NCI-H2107 (cell line): ENCODE measurements at places on chromosomes 16 and 17.

- no peak for DNase-seq
Observed at GRCh38 chr16:14462811-14463210, 167.2 kb downstream of the PARN start.

- no peak for DNase-seq
Observed at GRCh38 chr16:19232988-19233387, 52.5 kb upstream of the CLEC19A start.

DNA sequence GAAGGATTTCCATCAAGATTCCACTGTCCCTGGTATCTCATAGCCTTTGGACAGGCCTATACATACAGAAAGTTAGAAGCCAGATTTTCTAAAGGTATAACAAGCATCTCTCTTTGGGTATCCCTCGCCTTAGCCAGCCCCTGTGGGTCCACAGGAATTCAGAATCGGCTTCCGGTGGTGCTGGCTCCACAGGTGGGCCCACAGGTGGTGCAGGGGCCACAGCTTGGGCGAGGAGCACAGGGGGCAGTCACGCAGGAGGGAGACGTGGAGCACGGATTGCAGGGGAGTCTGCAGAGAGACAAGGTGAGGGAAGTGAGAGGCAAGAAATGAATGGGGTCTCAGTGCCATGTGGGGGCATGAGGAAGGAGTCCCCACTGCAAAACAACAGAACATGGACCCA lies 3.5 kb downstream of the KRT38 start:
- DNase-seq, result no peak

- DNase-seq, result no peak
Observed at GRCh38 chr16:10982465-10983150, 38.2 kb downstream of the CLEC16A start.

DNA sequence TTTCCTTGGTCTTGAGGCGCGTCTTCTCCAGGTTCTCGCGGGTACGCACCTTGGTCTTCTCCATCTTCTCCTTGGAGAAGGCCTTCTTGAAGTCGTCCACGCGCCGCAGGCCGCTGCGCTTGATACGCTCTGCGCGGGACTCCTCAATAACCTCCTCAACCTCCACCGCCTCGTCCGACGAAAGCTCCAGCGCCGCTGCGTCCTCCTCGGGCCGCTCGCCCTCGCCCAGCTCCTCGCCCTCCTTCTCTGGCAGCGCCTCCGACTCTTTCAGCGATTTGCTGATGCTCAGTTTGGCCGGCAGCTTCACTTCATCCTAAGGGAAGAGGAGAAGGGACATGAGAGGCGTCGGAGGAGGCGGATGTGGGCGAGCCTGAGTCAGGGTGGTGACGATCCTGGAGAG lies 16.8 kb upstream of the STAT3 start:
- no peak for DNase-seq

DNA sequence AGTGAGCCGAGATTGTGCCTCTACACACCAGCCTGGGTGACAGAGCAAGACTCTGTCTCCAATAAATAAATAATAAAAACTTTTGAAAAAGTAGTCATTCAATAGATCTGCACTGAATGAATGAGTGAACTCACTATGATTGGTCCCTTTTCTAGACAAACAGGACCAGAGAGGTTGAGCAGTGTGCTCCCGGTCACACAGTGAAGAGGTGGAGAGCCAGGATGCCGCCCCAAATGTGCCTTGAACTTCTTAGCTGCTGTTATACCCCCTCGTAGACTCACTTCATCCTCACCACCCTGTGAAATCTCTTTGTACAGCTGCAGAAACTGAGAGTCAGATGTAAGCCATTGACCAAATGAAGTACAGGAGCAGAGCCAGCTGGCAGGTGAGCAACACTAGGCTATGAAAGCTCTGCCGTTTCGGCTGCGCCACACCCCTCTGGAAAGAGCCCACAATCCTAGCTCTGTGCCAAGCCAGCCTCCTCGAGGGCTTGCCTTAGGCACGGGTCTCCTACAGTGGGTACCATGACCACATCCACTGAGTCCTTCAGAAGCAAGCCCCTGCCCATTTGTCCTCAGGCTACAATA lies 7.8 kb upstream of the KIAA0513 start:
- DNase-seq, result peak; percentile 30

- no peak for DNase-seq
Observed at GRCh38 chr16:47965439-47965838, 190.4 kb downstream of the ABCC12 start.

DNA sequence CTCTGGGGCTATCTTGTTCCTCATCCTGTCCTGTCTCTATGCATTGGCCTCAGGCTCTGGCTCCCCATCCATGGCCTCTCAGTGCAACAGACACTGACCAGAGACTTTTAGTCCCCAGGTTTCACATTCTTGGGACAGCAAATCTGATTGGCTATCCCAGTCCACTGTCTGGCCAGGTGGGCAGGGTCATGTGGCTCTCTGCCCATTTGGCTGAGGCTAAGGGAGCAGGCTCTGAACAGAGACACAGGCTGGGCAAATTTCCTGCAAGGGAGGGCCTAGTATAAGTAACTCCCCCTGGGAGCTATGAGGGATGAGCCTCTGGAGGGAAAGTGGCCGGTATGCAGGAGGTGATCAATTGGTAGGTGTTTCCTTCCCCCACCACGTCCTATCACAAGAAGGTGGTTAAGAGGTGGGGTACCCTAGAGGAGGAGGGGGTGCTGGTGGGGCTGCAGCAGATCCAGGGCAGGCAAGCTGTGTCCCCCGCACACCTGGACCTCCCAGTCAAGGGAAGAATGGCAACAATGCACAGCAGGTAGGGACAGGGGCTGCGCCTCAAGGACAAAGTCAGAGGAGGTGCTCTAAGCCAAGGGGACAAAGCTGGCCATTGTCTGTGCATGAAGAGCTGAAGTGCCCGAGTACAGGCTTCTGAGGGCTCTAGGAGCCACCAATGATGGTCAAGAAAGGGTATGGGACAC lies 13.2 kb downstream of the XYLT2 start:
- no peak for DNase-seq

GRCh38 chr16:14528306-14528705 lies 101.8 kb downstream of the PARN start:
- no peak for DNase-seq

GRCh38 chr17:17416400-17417360 lies 60.1 kb upstream of the MED9 start:
- DNase-seq, result no peak

DNA sequence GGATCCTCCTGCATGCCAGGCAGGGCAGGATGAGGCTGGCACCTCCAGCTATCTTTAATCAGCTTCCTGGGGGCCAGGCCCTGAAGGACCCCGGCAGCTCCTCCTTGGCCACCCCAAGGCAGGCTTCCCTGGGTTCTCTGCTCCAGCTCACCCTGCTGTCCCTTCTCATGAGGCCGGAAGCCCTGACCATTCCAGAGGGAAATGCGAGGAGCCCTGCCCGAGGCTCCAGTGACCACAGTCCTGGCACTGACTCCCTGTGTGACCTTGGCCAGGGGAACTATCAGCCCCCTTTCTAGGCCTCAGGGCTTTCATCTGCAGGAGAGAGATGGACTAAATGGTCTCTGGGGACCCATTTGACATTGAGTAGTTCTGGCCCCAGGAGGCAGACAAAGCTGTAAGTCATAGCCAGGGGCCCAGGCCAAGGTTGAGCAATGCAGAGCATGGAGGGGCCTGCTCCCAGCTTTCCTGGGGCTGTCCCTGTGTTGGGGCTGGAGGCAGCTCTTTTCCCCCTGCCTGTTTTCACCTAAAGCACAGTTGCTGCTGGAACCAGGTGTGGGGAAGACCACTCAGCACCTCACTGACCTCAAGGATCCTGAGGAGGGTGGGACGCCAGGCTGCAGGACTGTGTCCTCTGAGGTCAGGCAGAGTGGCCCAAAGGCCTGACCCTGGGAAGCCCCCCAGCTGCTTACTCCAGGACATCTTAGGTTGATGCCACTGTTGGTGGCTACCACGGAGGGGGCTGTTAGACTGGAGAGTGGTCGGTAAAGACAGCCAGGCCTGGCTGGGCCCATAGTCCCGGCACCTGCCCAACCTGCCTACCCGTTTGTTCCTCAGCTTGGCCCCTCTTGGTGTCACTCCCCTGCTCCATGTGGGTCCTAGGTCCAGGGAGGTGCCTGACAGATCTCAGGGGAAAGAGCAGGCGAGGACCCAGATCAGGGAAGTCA lies 8.1 kb downstream of the KCNH6 start:
- no peak for DNase-seq

- DNase-seq, result no peak
Observed at GRCh38 chr17:9669551-9670008, 24.3 kb downstream of the USP43 start.

- DNase-seq, result no peak
Observed at GRCh38 chr17:31112001-31112661, 17.4 kb downstream of the NF1 start.

DNA sequence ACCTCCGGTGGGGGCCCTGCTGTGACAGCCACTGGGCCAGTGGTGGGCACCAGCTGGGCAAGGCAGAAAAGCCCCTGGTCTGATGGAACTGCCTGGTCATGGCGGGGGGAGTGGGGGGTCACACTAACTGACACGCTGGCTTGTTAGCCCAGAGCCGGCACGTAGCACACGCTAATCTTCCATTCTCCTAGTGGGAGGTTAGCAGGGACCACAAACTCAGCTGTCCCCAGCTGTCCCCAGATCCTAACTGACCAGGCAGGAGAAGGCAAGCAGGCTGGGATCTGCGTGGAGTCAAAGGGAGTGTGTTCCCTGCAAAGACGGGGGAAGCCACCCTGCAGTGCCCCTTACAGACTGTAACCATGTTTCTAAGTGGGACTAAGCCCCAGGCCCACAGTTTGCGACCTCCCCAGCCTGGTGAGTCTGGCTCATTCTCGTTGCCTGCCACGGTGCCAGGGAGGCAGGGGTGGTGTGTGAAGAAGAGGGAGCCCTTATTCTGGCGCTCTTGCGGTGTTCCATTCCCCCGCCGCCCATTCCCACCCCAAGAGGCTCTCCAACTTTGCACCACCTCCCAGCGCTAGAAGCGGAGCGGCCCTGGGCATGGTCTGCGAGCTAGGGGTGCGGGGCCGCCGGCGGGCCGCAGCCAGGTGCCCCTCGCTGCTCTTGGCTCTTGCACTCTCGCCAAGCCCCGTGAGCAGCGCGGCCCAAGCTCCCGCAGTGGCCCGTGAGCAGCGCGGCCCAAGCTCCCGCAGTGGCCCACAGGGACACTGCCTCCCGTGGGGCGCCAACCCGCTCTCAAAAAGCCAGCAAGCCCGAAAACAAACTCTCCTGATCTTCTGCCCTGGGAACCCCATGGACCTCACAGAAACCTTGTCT lies 12.1 kb upstream of the ZNF423 start:
- no peak for DNase-seq

DNA sequence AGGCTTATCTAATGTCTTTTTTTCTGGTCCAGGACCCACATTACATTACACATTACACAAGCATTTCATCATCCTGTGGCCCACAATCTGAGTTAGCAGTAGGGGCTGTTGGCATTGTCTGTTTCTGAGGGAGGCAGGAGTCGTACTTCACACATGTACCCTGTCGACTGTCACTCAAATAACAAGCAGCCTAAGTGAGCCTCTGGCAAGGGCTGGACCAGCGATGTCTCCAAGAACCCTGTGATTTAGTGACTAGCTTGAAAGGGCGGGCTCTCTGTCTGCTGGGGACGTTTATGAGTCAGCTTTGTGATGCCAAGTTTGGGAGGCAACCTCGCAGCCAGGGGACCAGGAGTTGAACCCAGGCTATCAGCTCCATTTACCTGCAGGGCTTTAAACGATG lies 251.4 kb downstream of the HS3ST3B1 start:
- no peak for DNase-seq

DNA sequence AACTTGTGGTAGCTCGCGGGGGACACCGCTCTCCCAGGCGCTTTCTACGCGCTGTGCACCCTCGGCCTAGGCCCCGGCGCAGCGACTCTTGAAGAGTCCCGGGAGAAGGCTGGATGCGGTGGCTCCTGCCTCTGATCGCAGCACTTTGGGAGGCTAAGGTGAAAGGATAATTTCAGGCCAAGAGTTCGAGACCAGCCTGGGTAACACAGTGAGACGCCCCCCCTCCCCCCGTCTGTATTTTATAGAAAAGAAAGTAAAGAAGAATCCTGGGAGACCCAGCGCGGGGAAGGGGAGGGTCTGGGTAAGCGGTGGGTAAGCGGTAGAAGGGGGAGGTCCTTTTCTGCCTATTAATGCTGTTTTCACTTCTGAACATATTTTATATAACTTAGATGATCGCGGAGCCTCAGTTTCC lies 486 bp upstream of the PLLP start:
- no peak for DNase-seq

GRCh38 chr16:11225677-11226549 lies 30.1 kb downstream of the SOCS1 start:
- DNase-seq, result no peak

DNA sequence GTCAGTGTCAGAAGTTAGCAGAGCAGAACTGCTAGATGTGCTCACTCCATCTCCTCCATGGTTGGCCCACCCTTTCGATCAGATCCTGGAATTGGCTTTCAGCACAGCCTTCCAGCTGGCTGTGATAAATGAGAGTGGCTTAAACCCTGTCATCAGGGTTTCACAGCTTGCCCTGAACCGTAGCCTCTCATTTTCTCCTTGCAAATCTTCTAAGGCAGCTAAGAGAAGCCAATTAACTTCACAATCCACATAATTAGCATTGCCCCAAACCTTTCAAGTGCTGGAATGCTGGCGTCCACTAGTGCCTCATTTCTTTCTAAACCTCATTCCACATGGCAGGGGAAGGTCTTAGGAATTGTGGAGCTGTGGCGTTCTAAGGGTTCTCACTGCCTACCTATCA lies 21.7 kb downstream of the MILR1 start:
- DNase-seq, result no peak
